ENCODE measurements at places on chromosomes 13 and 19.
A peak's percentile ranks its signal among the peaks of the same experiment; 100 is the strongest.

GRCh38 chr19:13207846-13208671 lies 57.8 kb downstream of the IER2 start:
- DNase-seq: peak; percentile 45

GRCh38 chr19:2282062-2282861 lies at the start of gene PEAK3:
TSS of gene PEAK3 (minus strand) at chr19:2282175. CDS start at chr19:2280931, 1,244 bp downstream.
- DNase-seq: peak; percentile 36

DNA sequence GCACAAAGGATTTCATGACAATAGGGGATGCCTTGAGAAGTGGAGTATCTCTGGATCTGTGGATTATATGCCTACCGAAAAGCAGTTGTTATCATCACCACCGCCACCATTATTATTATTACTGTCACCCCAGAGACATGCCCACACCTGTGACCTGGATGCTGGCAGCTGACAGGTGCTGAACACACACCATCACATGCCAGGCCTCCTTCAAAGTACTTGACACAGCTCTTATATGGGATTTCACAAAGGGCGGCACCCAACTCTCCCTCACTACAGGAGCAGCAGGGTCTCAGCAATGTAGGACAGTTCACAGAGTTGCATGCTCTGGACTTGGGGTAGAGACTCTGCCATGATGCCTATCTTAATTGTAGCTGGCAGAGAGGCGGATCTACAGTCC lies 5.6 kb upstream of the GPR42 start:
- DNase-seq: no peak

DNA sequence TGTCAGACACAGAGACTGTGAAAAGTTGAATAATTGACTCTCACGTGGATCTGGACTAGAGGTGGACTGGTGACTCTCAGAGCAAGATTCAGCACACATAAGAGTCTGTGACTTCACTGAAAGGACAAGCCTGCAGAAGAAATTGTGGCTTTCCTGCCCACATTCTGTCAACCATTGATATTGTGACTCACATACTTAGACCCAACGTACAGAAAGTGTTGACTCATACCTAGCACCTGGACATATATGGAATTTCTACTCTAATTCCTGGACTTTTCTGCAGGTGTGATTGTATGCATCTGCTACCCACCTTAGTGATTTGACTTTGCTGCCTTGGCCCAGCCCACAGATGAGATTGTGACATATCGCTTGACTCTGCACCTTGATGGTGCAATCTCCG lies 15.6 kb upstream of the ZNF730 start:
- DNase-seq: no peak

GRCh38 chr19:10037809-10038208 lies 24.5 kb downstream of the RDH8 start:
- DNase-seq: no peak

GRCh38 chr13:75870397-75870903 lies 234.3 kb downstream of the LMO7 start:
- DNase-seq: no peak

DNA sequence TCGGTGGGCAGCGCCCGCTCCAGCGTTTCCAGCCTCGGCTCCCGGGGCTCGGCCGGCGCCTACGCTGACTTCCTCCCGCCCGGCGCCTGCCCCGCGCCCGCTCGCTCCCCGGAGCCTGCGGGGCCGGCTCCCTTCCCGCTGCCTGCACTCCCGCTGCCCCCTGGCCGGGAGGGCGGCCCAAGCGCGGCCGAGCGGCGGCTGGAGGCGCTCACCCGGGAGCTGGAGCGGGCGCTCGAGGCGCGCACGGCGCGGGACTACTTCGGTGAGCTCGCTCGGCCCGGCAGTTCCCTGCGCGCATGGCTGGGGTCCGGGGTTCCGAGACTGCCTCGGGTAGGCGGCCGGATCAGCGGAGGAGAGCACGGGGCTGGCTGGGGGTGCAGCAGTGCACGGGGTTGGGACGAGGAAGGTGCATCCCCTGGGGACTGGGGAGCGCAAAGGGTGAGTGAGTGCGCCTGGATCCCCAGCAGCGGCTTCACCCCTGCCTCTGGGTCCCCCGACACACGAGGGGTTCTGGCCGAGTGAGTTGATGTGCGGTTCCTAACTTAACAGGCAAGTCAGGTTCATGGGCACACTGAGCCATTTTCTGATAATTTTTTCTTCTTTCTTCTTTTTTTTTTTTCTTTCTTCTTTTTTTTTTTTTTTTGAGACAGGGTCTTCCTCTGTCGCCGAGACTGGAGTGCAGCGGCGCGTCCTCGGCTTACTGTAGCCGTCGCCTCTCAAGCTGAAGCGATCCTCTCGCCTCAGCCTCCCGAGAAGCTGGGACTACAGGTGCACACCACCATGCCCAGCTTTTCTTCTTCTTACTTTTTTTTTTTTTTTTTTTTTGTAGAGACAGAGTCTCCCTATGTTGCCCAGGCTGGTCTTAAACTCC lies 1.1 kb downstream of the WTIP start:
- no peak for DNase-seq

DNA sequence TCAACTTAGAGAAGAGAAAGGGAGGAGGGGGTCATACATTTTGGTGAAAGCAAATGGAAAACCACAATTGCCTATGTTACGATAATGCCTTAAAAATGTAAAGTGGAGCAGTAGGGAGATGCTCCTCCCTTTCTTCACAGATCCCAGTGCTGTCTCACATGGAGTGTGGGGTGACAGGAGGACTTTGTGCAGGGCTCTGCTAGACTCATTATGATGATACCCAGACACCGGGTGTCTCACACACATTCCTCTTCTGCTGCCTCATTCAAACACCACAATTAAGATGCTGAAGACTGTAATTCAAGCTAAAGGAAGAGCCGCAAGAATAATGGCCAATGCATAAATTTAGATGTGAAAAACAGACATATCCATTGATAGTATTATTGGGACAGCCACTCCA lies 150.6 kb downstream of the LHFPL6 start:
- DNase-seq: no peak

DNA sequence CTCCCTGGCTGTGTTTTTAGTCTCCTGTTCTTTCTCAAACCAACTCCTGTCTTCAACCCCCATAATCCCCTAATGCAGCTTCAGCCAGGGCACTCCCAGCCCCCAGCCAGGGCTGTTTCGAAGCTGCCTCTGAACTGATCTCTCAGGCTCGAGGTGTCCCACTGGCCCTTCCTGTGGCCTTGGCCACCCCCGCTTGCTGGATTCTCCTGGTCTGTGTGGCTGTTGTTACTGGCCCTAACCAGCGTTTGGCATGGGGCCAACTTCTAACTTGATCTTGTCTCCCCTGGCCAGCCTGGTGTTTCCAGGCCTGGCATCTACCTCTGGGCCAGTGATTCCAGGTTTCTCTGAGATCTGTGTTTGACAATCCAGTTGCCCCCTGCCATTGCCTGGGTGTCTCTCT lies 11.0 kb downstream of the XAB2 start:
- no peak for DNase-seq
